ENCODE measurements at places on chromosomes 6 and 20.

DNA sequence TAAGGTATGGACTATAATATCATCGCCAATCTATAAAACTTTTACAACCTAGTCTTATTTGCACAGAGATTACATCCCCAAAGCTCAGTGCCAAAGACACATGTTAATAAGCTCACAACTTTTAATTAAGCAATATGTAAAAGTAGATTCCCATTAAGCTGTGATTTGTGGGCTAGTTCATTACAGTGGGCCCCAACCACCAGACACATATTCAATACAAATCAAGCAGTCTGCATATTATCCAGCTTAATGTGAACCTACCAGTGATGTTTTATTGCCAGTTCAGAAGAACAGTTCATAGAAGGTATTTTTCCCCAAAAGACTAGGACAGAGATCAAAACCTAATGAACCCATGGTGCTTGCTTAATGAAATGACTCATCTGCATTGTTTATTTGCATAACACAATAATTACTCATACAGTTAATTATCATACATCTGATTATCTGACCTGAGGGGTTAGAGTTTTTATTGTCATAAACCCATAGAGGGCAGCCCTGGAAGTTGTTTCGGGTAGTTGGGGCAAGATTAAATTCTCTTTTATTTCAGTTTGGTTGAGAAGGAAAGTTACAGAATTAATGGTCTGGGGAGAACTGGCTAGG is 831.0 kb downstream of the TFAP2A start:
- no peak for DNase-seq

- DNase-seq = peak; percentile 42
Measured at GRCh38 chr6:89242574-89243330, 25.6 kb upstream of the GABRR1 start.

DNA sequence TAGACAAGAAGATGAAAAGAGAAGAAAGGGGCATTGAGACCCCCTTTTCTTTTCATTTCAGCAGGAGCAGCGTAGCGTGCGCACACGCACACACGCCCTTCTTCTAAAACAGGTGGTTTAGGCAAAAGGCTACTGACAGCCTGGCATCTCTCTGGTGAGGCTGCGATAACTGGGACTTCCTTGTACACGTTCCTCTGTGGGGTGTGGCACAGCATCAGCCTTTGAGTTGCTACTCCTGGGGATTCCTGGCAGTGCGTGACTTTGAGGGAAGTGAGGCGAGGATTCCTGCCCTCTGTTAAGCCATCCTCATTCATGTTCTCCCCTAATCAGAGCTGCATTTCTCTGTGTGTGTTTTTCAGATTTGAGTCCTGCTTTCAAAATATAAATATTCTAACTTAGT is 94.7 kb downstream of the TMEM170B start:
- no peak for DNase-seq

- no peak for DNase-seq
Measured at GRCh38 chr6:138415125-138415524, 11.1 kb downstream of the HEBP2 start.

GRCh38 chr20:39660226-39660625 is 698.1 kb downstream of the DHX35 start:
- DNase-seq = no peak

DNA sequence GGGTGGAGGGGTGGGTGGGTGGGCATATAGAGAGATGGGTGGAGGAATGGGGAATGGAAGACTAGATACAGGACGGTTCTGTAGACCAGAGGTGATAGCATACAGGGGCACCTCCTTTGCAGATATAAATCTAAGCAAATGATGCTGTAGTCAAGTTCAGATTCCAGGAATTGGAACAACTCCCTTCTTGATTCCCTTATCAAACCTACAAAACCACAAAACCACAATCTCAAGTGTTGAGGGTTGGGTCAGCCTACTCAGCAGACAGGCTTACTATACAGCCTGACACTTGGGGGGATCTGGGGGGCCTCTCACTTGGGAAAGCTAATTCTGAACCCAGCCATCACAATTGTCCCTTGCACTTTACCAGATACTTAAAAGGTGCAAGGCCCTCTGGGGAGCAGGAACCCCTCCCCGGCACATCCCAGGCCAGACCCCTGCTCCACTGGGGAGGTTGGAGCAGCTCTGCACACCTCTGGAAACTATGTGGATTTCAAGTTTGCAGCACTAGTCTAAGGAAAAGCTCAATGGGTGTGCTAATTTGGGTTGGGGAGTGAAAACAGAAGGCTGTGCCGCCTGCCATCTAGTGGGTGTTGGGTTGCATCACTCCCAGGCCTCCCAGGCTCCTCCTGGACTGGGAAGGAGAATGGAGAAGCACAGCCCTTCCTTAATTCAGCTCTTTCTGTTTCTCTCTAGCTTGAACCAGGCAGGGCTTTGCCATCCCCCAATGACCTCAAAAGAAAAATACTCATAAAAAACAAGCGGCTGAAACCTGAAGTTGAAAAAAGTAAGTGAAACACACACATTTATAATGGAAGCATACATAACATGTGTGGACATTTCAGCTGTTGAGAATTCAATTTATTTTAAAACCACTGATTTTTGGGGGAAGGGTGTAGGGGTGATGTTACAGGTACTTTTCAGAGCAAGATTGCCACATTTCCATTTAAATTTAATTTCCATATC is 121.2 kb upstream of the LAMP5 start:
- peak; percentile 32 for DNase-seq

- peak; percentile 31 for DNase-seq
Measured at GRCh38 chr6:108294297-108294726, 542 bp upstream of the AFG1L start.

DNA sequence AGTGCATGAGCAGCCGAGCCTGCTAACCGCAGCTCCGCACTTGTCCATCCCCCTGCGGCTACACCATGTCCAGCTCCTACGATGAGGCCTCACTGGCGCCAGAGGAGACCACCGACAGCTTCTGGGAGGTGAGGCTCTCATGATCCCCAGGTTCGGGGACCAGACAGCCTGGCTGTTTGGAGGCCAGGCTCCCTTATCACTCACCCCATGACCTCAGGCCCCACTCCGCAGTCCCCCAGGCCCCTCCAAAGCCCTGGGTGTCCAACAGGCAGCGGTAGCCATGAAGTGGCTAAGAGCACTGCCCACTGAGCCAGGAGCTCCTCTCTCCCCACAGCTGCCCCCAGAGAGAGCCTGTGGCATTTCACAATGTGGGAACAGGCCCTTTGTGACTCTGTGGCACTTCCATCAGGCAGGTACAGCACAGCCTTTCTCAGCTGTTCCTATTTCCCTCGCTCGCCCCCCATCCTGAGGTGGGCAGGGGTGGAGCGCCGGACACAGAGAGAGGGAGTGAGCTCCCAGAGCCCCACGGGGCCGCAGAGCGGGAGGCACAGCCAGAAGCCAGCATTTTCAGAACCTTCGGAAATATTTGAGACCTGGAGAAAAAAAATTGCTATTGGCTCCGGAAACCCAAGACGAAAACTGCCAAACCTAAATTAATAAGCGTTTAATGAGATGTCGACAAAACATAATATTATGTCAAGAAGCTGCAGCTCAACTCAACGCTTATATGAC is 29.7 kb downstream of the SPDEF start:
- DNase-seq = no peak

DNA sequence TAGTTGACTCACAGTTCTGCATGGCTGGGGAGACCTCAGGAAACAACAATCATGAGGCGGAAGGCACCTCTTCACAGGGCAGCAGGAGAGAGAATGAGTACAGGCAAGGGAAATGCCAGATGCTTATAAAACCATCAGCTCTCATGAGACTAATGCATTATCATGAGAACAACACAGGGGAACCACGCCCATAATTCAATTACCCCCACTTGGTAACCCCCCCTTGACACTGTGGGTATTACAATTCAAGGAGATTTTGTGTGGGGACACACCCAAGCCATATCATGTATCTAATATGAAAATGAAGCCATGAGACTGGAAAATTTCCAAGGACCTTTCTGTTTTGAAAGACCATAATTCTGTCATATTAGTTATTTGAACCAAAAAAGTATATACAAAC is 342.4 kb upstream of the PLCB4 start:
- DNase-seq = no peak

- DNase-seq = no peak
Measured at GRCh38 chr6:44926556-44926955, 401.6 kb upstream of the RUNX2 start.

DNA sequence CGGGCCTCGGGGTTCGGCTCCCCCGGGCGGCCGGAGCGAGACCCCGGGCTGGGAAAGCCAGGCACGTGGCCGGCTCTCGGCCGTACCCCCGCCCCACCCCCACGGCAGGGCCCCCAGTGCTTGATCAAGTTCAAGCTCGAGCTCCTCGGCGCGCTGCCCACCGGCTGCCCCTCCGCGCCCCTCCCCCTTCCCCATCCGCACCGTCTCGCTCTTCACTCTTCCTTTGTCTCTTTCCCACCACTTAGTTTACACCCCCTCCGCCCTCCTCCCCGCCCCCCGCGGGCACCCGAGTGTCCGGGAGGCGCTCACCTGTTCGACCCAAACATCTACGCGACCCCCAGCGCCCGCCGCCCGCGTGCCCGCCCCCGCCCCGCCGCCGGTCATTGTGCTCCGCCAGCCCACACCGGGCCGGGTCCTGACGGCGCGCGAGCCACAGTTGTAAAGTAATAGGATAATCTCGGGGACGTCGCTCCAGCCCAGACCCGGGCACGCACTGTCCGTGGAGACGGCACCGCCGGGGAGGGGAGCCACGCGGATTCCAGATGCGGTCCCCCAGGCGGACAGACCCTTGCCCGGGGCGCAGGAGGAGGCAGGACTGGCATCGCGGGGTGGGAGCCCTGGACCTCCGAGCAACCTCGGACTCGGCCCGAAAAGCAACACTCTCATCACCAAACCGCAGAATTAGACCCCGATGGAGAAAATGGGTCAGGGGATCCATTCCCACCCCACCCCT is 100.7 kb downstream of the NOL4L start:
- DNase-seq = peak; percentile 33

GRCh38 chr6:51866867-51867266 is 220.5 kb downstream of the PKHD1 start:
- no peak for DNase-seq

DNA sequence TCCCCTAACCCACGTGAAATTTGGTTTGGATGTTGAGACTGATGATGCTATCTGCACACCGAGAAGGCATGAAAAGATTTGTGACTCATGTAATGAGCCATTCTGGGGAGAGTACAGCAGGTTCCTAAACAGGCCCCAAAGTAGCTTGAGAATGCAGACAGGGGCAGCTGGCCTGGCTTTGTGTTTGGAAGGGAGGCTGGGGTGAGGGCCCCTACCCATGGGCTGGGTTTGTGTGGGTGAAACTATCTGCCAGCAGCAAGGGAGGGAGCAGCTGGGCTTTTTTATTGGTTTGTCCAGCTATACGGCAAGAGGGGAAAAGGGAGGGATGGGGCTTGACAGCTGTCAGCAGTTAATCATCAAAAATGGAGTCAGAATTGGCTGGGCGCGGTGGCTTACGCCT is 87.0 kb upstream of the RNF24 start:
- no peak for DNase-seq

GRCh38 chr20:21767739-21768223 is 62.3 kb downstream of the PAX1 start:
- DNase-seq = no peak

- no peak for DNase-seq
Measured at GRCh38 chr6:134166511-134167261, 114.3 kb upstream of the SLC2A12 start.

- DNase-seq = no peak
Measured at GRCh38 chr6:109342506-109342905, 39.8 kb downstream of the CD164 start.

- peak; percentile 97 for DNase-seq
Measured at GRCh38 chr20:5691918-5692618, 58.1 kb upstream of the SHLD1 start.

- no peak for DNase-seq
Measured at GRCh38 chr20:1537731-1538058, 19.8 kb downstream of the SIRPD start.

DNA sequence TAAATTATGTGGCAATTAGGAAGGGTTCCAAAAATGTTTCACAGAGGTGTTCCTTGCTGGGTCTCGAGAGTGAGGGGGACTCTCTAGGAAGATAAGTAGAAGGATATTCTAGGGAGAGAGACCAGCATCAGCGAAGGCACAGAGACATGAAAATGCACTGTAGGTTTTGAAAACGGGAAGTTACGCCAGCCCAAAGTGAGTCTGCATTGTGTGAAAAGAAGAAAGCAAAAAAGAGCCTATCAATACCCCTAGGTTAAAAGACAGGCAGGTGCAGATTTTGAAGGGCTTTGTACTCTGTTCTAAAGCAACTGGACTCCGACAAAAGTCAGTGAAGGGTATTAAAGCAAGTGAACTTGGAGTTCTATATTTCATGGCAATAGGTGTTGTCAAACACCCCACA is 25.7 kb upstream of the MRAP2 start:
- no peak for DNase-seq
